ENCODE measurements at places on chromosomes 6 and 20.

GRCh38 chr6:42740725-42741124 lies 5.2 kb downstream of the TBCC start:
- ATAC-seq = no peak

GRCh38 chr20:33963751-33964150 lies 30.0 kb upstream of the RALY start:
- no peak for ATAC-seq

DNA sequence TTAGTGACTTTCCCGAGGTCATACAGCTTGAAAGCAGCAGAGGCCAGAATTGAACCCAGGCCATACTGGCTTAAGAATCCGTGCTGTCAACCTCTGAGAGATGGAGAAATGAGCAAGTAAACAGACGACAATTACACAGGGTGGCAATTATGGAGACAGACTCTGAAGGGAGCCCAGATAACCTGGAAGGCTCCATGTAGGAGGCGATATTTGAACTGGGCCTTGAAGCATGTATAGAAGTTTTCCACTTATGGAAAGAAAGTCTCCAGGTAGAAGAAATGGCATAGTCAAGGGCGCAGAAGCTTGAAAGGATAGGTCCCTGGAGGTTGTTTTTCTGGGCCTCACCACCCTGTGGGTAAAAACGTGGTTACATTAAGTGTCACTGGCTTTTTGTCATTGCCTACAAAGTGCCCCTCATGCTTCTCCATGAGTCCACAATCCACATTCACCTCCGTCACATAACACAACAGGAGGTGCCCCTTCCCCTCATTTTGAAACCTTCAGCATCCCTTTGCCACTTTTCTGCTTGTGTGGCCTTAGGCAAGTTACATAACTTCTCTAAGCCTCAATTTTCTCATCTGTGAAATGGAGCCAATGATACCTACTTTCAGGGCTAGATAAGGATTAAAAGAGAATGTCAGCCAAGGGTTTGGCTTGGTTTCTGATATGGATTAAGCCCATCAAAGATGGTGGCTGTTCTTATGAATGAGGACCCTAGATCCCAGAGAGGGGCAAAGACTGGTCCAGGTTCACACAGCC lies 5.9 kb upstream of the BPI start:
- ATAC-seq = no peak

- ATAC-seq = no peak
These were observed 38.7 kb downstream of the ACSS2 start for GRCh38 chr20:34915131-34915530.

All from motor neuron (in vitro differentiated cells).